ENCODE measurements at places on chromosomes 7 and 10.

DNA sequence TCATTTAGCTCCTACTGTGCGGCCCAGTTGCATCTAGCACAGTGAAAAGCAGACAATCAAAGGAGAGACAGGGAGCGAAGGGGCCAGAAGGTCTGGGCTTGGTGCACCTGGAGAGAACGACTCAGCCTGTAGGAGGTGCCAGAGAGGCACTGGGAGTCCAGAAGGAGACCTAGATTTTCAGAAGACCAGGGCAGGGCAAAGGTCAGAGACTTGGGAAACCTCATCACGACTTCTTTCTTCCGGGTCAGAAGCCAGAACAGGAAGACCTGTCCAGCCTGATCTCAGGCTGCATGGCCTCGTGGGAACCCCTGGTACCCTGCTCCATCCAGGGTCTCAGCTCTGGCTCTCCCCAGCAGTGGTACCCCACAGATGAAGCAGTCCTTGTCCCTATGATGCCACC lies 5.2 kb downstream of the AGAP3 start:
- DNase-seq = peak; percentile 42

DNA sequence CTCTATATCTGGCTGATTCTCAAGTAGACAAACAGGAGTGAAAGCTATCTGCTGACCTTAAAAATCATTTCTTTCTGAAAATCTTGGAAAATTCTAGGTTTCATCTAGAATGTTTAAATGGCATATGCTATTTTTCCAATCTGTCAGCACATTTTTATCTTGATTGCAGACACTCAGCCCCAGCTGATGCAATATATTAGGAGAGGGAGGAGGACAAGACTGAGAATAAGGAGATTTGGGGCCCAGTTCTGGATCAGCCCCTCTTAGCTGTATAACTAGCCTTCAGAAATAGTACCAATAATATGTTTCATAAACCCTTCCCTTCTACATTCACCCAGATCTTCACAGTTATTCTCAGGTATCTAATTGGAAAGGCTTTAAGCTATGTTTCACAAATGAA lies 131.2 kb downstream of the HDAC9 start:
- no peak for DNase-seq

- DNase-seq = no peak
Observed at GRCh38 chr10:481628-482027, 207.8 kb downstream of the DIP2C start.

DNA sequence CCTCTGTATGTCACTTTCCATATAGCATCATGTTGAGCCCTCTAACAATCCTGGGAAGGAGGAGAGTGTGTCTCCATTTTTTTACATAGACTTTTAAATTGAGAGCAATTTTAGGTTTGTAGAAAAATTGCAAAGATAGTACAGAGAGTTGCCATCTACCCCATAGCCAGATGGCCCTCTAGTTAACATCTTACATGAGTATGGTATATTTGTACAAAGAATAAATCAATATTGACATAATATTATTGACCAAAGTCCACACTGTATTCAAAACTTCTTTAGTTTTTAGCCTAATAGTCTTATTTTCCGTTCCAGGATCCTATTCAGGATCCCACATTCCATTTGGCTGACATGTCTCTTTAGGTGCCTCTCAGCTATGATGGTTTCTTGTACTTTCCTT lies 274.6 kb upstream of the PLPP4 start:
- no peak for DNase-seq

- DNase-seq = peak; percentile 35
Observed at GRCh38 chr7:51376420-51377092, 59.9 kb upstream of the COBL start.

DNA sequence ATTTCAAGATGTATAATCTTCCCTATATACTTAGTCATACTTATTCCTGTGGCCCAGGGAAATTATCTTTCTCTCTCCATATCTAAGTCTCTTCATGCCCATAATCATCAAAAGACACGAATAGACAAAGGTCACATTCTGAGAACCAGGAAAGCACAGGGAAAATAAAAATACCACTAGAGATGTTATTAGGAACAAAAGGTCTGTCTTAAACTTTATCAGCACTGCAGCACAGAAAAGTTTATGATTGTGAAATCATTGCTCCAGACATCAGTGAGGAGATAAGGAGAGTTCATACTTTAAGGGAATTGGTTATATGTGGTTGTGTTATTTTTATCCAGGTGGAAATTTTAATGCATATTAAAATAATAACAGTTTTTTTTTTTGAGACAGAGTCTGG lies 974.6 kb upstream of the CELF2 start:
- DNase-seq = no peak

DNA sequence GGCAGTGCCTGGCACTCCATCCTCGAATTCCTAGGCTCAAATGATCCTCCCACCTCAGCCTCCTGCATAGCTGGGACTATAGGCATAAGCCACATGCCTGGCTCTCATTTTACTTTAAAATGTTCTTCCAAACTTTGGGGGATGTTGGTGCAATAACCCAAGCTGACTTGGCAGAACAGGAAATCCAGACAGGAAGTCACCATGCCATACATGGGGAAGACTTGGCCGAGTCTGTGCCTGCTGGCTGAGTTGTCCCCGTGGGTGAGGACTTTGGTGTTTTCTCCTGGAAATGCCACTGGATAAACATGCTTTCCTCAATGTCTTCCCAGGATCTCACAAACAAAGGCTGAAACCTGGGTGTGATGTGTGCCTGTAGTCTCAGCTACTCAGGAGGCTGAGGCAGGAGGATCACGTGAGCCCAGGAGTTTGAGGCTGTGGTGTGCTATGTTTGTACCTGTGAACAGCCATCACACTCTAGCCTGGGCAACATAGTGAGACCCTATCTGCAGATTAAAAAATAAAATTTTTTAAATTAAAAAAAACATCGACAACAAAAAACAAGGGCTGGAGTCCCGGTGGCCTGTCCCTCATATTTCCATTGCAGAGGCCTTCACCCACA lies 19.8 kb downstream of the HKDC1 start:
- DNase-seq = peak; percentile 53

DNA sequence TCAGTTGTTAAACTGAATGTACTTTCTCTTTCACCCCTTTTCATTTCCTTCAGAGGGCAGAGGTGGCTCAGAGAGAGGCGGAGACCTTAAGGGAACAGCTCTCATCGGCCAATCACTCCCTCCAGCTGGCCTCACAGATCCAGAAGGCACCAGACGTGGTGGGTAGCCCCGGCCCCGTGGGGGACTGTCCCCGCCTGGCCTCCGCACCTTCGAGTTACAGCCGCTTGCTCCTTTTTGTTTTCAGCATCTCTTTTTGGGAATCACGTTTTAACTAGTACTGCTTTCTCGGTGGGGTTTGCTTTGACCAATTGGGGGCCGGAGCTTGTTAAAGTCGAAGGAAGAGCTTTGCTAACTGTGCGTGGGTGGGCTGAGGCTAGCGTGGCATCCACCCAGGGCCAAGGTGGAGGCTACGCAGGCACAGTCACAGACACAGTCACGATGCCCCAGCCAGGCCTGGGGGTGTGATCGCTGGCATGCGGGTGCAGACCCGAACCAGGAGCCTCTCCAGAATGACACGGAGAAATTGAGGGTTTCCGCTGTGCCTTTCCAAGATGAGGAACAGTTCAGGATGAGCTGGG lies 116.2 kb upstream of the SH2B2 start:
- DNase-seq = no peak

- DNase-seq = no peak
Observed at GRCh38 chr7:140928491-140929309, 4.0 kb upstream of the BRAF start.
